SHP77 (cell line): ENCODE measurements at places on chromosomes 7 and 10.

- no peak for DNase-seq
Measured at GRCh38 chr10:113613977-113614690, 49.7 kb downstream of the NRAP start.

- no peak for DNase-seq
Measured at GRCh38 chr7:11466517-11467105, 365.4 kb downstream of the THSD7A start.

- no peak for DNase-seq
Measured at GRCh38 chr10:99369551-99369950, 40.4 kb downstream of the CNNM1 start.

DNA sequence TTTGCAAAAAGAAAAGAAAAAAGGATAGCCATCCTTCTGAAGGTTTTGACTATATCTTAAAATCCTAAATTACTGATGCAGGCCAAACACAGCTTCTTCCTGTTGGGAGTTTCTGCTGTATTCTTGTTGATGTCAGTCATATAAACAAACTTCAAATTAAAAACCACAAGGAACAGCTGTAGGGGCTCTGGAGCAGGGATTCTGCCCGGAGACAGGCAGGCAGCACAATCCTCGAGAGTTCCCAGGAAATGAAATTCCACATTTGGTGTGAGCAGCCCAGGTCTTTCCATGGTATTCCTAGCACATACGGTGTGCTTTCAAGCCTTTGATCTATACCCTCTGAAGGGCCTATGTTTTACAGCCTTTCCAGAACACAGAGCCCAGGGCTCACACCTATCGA lies 43.2 kb downstream of the INSYN2A start:
- no peak for DNase-seq

- DNase-seq, result no peak
Measured at GRCh38 chr7:7505915-7506314, 29.8 kb downstream of the COL28A1 start.

DNA sequence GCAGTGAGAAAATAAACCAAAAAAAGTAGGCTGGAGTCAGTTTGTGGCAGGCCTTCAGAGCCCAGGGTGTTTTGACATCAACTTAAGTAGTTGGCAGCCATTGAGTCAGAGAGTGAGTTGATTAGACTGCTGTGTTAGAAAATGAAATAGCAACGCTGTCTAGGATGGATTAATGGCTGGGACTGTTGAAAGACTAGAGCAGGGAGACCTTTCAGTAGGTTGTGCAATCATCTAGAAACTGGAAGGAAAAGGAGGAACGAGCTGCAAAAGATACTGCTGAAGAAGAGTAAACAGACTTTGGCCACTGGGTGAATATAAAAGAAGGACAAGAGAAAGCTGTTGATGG lies 28.6 kb upstream of the TRIL start:
- DNase-seq, result no peak

DNA sequence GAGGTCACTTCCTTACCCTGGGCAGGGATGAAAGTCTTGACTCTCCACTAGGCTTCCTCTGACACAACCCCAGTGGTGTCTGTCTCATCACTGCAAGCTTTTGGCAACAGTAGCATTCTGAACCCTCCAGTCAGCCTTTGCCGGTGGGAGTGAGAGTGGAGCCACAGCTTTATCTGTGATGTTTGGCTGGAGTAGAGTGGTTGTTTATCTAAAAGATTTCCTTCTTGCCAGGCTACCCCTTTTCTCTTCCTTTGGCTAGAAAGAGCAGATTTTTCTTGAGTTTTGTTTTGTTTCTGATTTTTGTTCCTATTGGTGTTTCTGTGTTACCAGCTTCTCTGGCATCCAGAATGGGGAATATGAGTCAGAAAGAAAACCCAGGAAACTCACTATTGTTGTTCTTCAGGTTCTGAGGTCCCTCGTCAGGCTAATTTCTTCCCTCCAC lies 98.9 kb upstream of the KIF5B start:
- DNase-seq, result no peak

DNA sequence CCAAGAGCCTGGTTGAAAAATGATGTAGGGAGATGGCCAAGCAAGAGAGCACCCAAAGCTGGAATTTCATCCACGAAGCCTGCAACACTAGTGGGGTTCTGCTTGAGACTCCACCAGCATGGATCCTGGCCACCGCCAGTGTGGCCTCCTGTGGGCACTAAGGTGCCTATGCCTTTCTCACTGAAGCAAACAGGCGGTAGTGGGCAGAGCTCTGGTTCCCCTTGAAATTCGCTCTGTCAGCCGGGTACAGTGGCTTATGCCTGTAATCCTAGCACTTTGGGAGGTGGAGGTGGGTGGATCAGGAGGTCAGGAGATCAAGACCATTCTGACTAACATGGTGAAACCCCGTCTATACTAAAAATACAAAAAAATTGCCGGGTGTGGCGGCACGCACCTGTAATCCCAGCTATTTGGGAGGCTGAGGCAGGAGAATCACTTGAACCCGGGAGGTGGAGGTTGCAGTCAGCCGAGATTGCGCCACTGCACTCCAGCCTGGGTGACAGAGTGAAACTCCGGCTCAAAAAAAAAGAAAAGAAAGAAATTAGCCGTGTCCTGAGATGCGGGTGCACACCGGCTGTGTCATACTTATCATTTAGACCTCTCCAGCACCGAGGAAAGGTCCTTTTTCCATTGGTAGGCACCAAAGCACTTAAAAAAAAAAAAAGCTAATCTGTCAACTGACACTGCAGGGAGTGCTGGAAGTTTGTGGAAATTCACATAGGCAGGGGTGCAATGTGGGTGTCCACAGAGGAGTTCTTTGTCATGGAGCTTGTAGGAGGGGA lies 28.3 kb downstream of the CCM2 start:
- DNase-seq, result no peak

DNA sequence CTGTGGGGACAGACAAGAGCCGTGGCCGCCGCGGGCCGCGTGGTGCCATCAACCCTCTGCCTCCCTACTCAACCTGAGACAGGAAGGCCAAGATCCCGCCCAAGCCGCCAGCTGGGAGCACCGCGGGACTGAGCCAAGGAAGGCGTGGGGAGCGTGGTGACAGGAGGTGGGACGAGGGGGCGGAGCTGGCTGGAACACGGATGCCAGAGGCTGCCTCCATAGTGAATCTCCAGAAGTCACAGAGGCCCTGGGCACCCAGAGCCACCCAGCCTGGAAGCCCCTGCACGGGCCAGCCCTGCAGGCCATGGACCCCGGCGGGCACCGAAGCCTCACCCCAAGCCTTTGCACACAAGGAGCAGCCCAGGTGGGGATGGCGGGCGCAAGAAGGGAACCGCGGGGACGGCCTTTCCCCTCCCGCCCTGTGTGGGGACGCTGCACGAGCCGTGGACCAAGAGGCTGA lies 18.1 kb upstream of the DPYSL4 start:
- DNase-seq, result no peak
